Urothelium cell line (cell line): ENCODE measurements at places on chromosomes 1 and 21.

GRCh38 chr1:64223329-64224151 is 20.1 kb downstream of the UBE2U start:
- DNase-seq = peak; percentile 72

DNA sequence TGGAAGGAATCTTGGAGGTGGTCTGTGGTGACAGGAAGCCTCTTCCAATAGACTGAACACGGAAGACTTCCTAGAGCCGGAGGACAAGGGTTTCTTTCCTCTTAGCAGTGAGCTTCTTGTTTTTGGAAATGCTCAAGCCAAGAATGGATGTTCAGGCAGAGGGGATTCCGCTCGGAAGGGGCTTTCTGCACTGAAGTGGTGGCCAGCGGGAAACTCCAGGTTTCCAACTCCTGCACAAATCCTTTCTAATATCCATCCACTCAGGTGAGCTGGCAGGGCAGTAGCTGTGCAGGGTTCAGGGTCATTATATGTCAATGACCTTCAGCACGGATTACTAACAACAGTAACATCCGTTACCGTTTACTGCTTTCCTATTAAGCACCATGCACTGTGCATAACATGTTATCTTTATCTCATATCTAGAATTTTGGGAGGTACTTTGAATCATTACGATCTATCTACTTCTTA is 573 bp upstream of the CPT2 start:
- no peak for DNase-seq

DNA sequence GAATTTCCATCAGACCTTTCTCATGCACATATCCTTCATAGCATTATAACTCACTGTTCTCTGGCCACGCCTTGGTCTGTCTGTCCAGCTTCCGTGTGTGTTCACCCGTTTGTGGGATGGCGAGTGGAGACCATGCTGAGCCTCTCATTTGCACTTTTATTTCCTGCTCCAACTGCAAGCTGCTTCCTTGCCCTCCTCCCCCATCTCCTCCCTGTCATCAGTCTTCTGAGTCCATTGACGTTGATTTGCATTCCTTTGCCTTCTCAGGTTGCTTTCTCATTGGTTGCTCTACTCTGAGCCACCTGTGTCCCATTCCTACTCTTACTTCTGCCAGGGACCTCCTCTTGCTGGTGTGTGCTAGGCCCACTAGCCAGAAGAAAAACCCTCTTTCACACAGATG is 146.4 kb downstream of the NOS1AP start:
- peak; percentile 17 for DNase-seq

DNA sequence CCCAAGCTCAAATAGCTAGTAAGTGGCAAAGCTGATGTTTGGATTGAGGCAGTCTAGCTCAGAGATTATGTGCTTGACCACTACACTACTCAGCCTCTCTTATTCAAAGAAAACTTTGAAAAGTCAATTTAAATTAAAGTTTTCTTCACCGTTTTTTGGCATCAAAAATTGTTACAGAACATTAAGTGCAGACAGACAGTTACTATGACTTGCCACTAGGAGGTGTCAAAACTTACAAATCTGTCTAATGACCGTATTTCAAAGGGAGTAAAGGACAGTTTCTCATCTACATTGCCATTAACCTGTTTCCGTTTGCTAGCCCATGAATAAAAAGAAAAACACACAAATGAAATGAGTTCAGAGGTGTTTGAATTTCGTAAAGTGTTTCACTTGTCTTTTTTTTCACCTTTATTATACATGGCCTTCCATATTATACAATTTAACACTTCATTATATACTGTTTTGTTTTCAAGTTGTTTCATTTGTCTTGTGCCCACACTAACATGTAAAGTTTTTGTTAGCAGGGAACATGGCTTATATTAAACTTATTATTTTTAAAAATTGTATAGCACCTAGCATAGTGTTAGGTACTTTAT is 57.4 kb upstream of the MTF2 start:
- peak; percentile 49 for DNase-seq

- no peak for DNase-seq
These were observed 41.3 kb upstream of the ENAH start for GRCh38 chr1:225694151-225694603.

DNA sequence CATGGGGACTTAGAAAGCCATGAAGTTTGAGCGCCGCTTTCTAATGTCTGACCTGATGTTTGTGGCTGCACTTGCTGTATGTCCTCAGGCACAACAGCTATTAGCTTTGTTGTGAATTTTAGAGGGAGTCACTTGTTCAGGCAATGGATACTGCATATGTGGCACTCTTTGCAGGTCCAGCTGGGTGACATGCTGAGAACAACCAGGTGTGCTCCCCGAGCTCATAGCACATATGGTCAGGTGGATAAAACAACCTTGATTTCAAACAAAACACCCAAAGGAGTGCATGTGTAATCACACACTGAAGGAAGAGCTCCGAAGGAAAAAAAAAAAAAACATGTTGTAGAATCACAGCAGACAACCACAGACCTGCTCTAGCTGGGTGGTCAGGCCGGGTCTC is 178.6 kb downstream of the BACH1 start:
- DNase-seq = no peak

DNA sequence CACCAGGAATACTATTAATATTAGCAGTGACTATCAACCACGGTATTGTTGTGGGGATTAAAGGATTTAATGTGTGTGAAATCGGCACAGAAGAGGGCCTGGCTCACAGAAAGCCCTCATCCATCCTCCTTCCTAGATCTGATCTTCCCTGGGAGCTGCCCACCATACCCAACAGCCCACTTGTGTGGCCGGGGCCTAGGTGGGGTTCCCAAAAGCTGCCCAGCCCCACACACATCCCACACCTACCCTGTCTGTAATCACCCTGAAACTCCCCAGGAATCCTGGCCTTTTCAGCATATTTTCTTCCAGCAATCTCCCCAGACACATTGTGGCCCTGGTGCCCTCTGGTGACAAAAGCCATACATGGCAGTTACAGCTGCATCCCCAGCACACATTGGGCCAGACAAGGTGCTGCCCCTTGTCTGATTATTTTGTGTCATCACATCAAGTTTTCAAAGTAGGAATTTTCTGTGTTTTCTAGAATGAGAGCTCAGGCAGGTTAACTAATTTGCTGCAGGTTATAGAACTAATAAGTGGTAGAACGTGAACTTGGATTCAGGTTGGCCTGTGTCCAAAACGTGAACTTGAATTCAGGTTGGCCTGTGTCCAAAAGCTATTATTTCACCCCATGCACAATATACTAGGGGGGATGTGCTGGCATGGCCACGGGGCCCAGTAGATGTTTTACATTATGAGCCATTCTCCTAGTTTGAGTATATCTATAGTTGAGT is 5.3 kb upstream of the SLC6A9 start:
- peak; percentile 81 for DNase-seq
